ENCODE measurements at places on chromosomes 4 and X.

- no peak for DNase-seq
These were observed 1654.0 kb downstream of the PCDH7 start for GRCh38 chr4:32374206-32374605.

- no peak for DNase-seq
These were observed 1.6 kb downstream of the MID2 start for GRCh38 chrX:107827030-107827831.

- no peak for DNase-seq
These were observed 383.0 kb upstream of the TENM3 start for GRCh38 chr4:181860157-181860556.

DNA sequence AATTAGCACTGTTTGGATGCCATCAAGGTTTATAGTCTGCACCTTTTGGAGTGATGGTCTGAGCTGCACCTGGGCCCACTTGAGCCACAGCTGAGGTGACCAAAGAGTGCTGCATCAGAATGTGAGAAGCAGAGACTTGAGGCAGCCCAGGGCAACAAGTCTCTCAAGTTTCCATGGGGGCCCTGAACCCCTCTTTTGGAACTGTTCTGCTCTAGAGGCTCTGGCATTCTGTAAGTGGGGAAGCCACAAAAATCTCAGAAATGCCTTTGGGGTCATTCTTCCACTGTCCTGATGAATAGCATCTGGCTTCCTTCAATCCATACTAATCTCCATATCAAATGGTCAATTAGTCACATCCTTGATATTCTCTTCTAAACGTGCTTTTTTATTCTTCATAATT lies 298.4 kb upstream of the MAOA start:
- no peak for DNase-seq

DNA sequence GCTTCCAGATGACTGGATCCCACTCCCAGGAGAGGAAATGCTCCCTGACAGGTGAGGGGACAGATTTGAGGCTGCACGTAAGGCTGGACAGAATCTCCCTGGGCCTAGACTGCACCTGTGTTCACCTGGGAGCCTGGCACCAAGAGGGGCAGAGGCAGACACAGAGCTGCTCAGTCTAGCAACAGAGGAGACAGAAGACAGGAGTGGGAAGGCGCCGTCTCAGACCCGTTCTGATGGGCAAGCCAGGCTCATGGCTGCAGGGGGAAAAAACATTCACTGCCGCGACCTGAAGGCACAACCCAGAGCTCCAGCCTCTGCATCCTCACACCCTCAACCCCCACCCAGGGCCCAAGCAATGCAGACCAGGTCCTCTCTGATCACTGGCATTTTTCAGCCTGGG lies 16.8 kb downstream of the BCAP31 start:
- no peak for DNase-seq

DNA sequence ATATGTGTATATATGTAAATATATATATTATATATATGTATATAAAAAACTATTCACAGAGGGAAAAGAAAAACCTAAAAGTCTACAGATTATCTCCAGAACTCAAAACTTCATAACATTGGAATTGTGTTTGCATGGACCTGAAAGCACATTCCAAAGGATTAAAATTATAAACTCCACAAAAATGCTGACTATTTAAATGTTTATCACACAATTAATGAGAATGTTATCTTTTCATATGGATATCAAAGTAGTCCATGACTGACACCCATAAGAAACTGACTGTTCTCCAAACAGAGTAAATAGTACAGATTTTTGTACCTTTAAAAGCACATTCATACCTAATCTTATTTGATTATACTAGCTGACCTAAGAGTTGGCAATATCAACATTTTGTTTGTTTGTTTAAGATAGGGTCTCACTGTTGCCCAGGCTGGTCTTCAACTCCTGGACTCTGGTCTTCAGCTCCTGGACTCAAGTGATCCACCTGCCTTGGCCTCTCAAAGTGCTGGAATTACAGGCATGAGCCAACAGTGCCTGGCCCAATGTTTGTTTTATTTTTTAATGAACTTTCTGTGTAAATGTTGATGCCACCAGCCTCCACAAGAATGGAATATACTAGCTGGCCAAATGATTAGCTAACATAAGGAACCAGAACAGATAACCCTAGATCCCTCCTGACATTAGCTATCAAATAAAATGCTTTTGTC lies 50.0 kb downstream of the SLC39A8 start:
- no peak for DNase-seq

- no peak for DNase-seq
These were observed 306.5 kb upstream of the TECRL start for GRCh38 chr4:64715741-64716140.

DNA sequence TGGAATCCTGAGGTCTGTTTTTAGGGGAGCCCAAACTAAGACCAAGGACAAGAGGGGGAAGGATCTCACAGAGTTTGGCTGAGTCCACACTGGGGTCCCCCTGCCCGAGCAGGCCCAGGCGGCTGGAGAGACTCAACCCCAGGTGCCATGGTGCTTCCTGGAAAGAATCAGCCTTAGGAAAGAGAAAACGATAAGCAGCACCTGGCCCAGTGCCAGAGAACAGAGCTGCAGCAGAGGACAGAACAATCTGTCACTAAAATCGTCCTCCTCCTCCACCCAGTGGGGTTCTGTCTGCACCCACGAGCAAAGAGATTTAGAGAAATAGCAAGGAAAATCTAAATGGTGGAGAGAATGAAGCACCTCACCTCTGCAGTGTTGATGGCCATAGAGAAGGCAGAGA lies 470.5 kb downstream of the BCOR start:
- no peak for DNase-seq
